Activated CD4-positive, alpha-beta T cell treated with anti-CD3 and anti-CD28 coated beads for 4 hours (primary cell): ENCODE measurements at places on chromosomes 5 and 9.

DNA sequence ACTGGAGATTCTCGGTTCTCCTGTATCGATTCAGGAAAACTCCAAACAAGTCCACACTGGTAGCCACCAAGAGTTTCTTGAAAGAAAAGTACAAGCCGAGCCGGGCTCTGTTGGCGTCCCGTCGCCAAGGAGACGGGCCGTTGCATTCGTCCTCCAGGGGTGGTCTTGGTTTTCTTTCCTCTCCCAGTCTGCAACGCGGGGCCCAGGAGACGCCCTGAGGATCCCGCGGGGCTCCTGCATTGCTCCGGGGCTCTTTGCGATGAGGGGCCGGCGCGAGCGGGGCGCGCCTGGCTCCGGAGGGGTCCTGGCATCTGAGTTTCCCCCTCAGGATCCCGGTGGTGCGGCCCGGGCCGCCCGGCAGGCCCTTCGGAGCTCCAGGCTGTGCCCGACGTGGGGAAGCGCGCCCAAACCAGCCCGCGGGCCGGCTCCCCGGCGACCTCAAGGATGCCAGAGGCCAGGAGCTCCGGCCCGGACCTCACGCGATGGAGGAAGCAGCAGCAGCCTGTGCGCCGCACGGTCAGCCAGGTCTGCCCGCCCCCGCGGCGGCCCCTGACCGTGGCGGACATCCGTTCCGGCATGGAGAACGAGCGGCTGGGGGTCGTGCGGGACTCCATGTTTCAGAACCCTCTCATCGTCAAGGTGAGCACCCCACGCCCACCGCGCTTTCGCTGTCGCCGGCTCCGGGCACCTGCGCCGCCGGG is at the start of gene CFAP77:
TSS of gene CFAP77 (plus strand) at position 384 of the 701 bp plus-strand sequence. CDS start at position 445, 61 bp downstream.
- peak; percentile 27 for DNase-seq

DNA sequence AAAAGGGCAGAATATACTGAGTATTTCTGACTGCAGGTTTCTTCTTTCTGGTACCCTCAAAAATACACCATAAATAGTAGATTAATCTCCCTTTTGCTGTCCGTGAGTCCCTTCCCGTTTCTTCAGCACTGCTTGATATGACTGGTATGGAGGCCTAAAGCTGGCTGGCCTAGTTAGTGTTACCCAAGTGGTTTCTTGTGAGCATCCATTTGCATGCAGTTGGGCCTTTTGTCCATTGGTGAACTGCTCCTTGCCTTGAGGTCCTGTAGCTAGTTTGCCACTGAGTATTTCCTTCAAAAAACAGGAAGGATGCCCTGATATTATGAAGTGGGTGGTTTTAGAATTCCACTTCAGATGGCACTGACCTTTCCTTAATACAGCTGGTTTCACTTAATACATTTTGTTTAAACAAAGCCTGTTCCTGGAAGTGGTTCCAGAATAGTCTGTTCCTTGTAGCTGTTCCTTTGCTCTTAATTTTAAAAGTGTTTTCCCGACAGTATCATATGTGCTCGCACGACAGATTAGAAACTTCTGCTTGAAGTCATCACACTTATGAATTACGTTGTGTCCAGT is 40.0 kb upstream of the ABL1 start:
- no peak for DNase-seq

- DNase-seq = no peak
Observed at GRCh38 chr5:133521801-133522200, 90.5 kb downstream of the FSTL4 start.

DNA sequence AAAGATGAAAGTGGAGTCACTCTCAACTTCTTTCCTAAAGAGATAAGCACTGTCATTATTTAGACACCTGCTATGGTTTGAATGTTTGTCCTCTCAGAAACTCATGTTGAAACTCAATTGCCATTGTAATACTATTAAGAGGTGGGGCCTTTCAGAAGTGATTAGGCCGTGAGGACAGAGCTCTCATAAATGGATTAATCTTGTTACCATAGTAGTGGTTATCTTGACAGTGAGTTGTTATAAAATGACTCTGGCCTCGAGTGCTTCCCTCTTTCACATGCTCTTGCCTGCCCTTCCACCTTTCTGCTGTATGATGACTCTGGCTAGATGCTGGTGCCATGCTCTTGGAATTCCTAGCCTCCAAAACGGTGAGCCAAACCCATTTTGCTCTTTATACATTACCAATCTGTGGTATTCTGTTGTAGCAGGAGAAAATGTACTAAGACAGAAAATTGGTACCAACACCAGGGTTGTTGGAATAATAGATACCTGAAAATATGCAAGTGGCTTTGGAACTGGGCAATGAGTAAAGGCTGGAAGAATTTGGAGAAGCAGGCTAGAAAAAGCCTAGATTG is 38.0 kb downstream of the GDA start:
- DNase-seq = no peak

- DNase-seq = peak; percentile 3
Observed at GRCh38 chr5:34656001-34656699, at the start of gene RAI14. Gene RAI14 (plus strand): TSS chr5:34656328. CDS start chr5:34686920, 30,592 bp downstream.

- no peak for DNase-seq
Observed at GRCh38 chr5:5063533-5063953, 76.6 kb upstream of the ADAMTS16 start.

GRCh38 chr9:118222375-118222774 is 518.2 kb downstream of the TLR4 start:
- DNase-seq = no peak

DNA sequence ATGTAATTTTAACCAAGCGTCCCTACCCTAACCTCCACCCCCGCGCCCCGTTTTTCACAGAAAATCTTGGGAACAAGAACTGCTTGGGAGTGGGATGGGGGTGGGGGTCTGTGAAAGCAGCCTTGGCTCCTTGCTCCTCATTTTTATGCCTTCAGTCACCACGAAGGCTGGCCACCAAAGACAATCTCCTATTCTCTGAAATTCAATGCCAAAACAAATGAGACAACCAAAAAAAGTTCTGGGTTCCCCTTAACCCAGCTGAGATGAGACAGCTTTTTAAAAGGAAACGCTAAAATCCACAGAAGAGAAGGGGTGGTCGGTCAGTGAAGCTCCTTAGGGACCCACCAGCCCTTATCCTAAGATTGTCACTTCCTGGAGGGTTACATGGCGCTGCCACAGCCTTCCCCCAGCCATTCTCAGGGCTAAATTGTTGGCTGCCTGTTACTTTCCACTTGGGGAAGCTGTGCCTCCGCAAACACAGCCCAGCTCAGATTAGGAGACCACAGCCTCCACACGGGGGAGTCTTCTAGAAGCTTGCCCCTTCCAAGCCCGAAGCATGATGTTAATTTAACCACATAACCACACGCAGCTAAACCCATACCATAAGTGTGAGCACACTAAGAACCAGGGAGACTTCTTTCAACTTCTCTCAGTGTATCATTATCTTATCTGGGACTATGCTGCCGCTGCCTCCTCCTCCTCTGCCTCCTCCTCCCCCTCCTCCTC is 136.3 kb downstream of the FOXD1 start:
- DNase-seq = no peak

GRCh38 chr5:1202798-1203185 is 1.4 kb downstream of the SLC6A19 start:
- no peak for DNase-seq

DNA sequence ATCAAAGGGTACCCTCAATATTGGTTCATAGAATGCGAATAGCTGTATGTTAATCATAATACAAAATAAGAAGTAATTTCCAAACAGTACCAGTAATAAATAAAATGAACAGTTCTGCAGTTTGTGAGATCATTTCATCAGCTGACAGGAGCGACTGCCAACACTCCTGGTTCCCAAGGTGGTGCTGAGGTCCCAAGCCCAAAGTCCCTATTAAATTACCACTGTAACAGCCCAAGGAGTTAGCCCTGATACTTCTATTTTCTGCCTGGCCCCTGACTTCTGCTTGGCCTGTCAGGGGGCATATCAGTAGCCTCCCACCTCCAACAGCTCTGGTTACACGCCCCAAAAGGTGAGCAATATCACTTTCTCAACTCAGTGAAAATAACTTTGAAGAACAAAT is 47.1 kb downstream of the ANKH start:
- DNase-seq = no peak

DNA sequence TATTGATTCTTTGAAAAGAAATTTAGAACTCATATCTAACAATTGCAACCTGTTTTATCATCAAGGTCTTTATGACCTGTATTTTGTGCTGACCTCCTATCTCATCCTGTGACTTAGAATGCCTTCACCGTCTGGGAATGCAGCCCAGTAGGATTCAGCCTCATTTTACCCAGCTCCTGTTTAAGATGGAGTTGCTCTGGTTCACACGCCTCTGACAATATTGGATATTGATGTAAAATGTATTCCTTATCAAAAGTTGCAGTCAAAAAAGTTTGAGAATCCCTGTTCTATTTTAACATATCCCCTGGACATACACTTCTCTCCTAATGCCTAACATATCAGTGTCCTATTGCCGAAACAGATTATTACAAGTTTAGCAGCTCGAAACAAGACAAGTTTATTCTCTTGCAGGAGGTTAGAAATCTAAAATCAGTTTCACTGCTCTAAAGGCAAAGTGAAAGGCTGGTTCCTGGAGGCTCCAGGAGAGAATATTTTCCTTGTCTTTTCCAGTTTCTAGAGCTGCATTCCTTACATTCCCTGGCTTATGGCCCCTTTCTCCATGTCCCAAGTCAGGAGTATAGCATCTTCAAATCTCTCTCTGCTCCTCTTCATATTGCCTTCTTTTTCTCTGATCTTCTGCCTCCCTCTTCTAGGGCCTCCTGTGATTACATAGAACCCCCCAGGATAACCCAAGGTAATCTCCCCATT is 31.5 kb upstream of the LVRN start:
- DNase-seq = no peak

DNA sequence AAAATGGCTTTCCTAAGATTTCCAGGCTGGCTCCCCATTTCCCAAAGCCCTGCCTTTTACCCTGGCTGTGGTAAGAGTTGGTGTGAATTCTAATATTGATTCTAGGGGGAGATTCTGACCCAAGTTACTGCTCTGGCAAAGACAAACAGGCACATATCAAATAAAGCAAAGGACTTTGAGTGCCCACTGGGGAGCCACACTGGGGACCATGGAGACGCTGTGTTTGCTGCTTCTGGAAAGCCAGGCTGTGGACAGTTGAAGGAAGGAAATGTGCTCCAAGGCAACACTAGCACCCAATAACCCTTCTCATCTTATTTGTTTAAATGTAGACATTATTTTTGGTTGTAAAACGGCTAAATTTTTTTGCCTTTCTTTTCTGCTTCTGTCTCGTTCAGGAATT is 78.7 kb downstream of the SNCAIP start:
- no peak for DNase-seq

DNA sequence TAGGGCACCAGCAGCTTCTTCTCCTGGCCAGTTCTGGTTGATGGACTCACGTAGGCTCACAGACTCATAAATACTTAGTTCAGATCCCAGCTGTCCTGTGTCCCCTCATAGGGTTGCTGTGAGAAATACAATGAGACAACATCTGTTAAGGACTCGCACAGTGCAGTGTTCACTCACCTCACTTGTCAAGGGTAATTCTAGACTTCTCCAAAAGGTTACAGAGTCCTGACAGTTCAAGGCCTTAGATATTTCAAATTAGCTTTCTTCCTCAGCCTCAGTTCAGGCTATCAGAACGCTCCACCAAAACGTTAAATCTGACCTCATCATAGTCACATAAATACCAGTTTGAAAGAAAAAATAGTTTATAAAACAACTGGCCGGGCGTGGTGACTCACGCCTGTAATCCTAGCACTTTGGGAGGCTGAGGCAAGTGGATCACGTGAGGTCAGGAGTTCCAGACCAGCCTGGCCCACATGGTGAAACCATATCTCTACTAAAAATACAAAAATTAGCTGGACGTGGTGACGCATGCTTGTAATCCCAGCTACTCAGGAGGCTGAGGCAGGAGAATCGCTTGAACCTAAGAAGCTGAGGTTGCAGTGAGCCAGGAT is 106.3 kb downstream of the UGCG start:
- DNase-seq = no peak

DNA sequence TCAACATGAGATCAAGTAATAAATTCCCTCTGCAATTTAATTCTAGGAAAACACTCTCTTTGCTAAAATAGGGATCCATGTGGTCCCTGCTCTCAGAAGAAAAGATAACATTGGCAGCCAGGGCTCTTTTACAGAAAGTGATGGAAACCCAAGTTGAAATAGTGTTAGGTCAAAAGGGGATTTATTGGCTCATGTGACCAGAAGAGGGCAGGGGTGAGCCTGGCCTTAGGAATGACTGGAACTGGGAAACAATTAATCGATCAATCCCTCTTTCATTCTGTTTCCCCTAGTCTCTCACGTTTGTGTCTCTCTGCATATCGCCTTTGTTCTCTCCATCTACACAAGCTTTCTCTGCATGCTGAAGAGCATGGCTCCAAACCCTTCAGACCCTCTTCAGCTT is 58.3 kb upstream of the ALDH1B1 start:
- DNase-seq = no peak

DNA sequence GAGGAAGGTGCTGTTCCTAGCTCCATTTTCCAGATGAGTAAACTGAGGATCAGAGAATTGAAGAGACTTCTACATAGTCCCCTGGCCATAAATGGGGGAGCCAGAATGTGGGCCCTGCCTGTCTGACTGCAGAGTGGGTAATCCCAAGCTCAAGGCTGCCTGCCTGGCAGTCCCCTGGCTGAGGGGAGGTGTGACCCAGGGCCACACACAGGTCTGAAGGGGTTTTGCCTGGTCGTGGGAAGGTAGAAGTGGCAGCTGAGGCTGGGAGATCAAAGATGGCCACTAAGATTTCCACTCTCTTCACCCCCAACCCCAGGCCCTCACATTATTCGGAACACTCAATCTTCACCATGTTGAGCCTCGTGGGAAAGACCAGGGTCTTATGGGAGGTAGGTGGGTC is 176.3 kb downstream of the MACROH2A1 start:
- no peak for DNase-seq

DNA sequence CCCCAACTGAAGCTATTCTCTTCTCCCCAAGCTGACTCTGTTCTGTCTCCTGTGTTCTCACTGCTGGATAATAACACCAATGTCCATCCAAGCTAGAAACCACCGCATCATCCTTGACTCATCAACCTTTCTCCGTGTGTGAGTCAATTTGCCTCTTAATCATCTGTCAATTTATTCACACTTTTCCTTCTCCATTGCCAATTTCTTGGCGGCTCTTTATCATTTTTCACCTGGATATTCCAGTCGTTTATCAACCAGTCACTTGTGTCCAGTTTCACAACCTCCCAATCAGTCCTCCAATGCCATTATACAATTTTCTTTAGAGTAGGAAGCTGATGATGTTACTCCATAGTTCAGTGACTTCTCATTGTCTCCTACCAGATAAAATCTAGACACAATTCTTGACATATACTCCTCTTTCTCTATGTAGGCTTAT is 45.4 kb upstream of the LIFR start:
- no peak for DNase-seq

GRCh38 chr5:7606840-7607465 is 211.0 kb downstream of the ADCY2 start:
- DNase-seq = no peak

DNA sequence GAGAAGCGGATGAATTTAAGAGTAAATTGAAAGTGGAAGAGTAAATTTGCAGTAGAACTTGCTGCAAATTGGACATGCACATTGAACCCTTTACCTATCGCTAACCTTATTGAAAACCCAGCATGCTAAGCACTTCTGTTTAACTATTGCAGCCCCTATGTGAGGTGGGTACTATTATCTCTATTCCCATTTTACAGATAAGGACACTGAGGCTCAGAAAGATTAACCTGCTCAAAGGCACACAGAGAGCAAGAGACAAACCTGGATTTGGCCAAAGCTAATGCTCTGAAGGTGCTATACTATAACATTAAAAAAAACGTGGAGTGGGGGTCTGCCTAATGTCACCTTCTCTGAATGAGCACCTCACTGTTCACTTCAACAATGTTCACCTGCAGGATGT is 21.0 kb downstream of the SH3RF2 start:
- DNase-seq = no peak
